ENCODE measurements at places on chromosomes 6 and 20.

DNA sequence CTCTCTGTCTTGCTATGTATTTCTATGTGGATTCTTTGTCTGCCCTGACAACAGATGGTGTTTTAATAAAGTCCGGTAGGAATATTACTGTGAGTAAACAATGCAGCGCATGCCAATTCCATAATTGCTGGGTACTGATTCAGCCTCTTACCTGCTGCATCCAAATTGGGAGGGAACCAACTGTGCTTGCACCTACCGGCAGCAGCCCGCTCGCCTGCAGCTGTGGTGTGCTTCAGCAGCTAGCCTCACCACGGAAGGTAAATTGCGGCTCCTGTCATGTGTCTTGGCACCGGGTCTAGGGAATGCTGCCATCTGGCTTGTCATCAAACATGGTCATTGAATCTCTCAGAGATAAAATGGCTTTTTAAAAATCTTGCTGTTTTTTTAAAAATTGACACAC is 704.8 kb upstream of the SLC35B3 start:
- DNase-seq, result no peak

GRCh38 chr6:100472674-100473073 is 8.0 kb upstream of the SIM1 start:
- no peak for DNase-seq

DNA sequence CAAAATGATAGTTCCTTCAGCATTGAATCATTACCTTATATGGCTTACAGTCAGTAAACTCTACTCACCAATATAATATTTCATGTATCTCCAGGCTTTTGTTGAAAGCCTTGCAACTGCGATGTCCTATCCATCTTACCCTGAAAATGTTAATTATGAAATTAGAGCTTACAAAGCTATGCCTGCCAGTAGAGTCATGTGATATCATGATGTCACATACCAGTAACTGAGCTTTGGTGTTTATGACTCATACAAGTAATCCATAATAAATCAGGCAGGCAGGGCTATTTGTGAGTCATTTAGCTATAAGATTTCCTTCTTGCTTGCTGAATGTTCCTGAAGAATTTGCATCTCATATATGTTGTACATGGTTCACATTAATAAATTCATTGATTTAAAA is 44.9 kb upstream of the FAM83B start:
- no peak for DNase-seq

DNA sequence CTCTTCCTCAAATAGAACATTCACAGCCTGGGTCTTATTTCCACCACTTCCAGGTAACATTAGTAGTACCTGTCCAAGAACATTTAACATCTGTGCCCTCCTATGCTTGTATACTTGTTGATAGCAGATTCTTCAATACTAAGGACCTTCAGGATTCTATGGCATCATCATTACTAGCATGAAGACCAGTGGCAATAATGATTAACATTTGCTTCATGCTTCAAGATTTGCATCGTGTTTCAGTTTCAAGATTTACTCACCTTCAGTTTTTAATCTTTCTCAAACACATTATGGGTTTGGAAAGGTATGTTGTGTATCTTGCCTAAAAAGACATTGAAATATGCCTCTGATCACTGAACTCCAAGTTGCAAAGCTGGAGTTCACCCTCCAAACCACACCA is 412.8 kb upstream of the NRSN1 start:
- DNase-seq, result no peak

DNA sequence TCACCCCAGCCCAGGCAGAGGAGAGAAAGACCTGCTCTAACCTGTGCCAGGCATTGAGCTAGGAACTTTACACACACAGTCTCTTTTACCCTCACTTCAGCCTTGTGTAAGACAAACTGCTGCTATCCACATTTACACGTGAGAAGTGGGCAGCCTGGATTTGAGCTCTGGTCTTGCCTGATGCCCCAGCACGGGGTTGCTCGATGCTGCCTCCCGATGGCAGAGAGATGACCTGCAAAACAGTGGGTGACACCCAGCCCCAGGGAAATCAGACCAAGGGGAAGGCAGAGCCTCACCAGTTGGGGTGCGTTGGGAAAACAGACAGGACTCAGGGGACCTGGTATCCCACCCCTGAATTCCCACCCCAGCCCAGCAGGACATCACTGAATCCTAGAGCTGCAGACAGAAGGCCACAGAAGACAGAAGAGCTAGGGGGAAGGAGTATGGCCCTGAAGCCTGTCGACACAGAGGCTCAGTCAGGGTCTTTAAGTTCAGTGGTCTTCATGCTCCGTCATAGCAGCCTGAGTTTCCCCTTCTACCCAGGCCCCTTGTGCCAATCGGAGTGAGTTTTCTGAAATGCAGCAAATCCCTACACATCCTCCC is 990 bp downstream of the BPI start:
- no peak for DNase-seq

DNA sequence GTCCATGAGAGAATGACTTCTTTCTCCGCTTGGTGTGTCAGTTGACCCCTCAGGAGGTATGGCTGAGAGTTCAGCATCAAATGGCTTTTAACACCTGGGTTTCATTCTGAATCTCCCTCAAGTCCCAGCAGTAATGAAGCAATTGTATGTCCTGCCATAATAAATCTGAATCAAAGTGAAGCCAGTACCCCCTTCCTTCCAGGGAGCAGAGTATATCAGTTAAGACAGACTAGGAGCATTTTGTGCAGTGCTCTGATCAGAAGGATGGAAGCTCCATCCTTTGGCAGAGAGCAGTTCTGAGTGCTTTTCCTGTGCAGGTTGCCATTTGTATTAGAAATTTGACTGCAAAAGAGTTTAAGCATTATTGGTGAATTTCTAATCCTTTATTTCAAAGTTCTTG is 46.9 kb upstream of the SPACA1 start:
- DNase-seq, result no peak

GRCh38 chr6:22921828-22922227 is 352.5 kb downstream of the HDGFL1 start:
- DNase-seq, result no peak

DNA sequence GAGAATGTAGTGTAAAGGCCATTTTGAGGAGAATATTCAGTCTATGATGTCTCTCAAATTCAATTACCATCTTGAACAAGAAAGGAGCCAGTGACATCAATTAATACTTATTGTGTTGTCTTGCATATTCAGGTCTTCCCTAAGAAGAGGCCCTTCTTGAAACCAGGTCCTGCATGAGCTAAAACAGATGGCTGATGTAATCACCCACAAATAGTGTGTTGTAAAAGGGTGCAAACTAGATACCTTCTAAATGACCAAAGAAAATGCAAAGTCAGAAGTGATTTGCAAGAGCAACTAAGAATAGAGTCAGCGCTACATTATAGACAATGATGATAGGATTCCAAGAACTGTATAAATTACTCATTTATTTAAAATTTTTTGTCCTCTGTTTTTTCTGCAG is 97.0 kb downstream of the BTBD3 start:
- no peak for DNase-seq

DNA sequence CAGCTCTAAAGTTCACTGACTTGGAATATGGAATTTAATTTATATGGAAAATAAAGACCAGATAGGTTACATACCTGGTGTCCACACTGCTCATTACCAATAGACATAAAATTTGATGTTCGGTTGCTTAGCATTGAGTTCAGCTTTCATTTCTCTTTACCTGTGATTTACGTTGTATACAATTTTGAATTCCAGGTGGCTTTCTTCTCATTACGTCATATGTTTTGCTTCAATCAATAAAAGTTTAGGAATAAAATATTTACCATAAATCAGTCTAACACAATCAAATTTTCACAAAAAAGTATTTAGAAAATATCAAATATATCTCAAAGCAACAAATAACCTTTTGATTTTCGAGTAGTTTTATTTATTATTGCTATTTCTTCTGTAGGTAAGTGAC is 40.8 kb downstream of the HDGFL1 start:
- DNase-seq, result no peak

DNA sequence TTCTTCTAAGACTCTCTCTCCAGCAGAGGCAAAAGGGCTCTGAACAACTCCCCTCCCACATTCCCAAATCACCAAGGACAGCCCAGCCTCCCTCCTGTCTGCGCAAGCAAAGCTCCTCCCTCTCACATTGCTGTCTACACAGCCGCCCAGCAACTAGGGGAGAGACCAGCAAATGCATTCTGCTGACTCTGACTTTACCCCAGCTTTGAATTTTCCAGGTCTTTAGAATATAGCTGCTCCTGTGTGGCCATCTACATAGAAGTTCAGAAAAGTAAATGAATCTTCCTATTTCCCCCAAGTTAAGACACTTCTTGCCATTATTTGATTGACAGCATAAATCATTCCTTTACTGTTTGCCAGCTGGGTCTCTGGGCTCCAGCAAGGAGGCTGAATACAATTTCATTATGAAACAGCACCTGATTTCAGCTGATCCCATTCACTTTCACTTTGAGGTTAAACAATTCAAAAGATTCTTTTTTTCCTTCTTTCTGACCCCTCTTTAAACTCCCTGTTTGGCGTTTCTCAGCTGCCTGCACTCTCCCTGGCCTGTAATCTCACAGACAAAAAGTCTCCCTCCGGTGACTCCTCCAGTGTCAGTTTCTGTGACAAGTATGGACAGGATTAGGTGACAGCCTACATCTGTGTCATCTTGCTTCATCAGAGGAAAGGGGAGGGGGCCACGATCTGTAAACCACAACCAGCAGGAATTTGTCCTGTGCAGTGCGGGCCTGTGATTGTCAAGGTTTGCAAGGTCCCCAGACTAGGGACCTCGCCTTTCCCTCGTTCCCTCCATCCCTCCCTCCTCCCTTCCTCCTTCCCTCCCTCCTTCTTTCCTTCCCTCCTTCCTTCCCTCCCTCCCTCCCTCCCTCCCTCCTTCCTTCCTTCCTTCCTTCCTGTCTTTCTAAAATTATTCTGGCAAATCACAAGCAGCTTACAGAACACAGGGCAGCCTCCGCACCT is 205.6 kb upstream of the RIN2 start:
- no peak for DNase-seq

- no peak for DNase-seq
Observed at GRCh38 chr20:58024241-58024721, 204.2 kb downstream of the ANKRD60 start.

- DNase-seq, result no peak
Observed at GRCh38 chr6:20732896-20733295, 198.6 kb downstream of the CDKAL1 start.

DNA sequence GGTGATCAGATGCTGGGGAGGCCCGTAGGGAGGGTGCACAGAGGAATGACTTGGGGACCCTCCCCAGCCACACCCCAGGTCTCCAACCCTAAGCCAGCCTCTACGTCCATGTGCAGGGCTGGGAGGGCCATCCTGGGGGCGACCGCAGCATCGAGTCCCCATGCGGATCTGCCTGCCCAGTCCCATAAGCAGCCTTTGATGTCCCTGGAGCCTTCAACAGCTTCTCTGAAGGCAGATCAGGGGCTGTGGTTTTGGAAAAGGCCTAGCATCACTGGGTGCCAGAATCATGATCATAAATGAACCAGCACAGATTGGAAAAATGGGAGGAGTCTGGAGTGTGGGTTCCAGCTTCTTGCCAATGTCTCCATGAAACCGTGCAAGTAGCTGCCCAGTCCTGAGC is 22.9 kb downstream of the TOX2 start:
- no peak for DNase-seq

GRCh38 chr20:4898282-4899244 is 102.7 kb downstream of the SLC23A2 start:
- DNase-seq, result no peak

DNA sequence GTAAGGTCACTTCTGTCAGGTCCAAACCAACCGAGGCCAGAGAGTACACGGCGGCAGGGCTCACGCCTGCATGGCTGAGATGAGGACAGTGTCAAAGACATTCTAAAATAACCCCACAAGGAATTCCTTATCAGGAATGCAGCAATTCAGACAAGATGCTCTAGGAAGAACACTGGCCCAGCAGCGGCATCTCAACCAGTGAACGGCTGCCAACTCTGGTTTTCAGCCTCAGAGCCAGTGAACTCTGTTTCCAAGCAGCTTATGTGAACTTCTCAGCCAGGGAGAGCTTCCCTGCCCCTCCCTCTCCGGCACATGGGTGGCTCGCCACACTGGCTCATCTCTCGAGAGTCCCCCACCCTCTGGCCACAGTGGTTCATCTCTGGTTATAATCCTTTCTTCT is 36.9 kb downstream of the KCNQ2 start:
- peak; percentile 26 for DNase-seq

DNA sequence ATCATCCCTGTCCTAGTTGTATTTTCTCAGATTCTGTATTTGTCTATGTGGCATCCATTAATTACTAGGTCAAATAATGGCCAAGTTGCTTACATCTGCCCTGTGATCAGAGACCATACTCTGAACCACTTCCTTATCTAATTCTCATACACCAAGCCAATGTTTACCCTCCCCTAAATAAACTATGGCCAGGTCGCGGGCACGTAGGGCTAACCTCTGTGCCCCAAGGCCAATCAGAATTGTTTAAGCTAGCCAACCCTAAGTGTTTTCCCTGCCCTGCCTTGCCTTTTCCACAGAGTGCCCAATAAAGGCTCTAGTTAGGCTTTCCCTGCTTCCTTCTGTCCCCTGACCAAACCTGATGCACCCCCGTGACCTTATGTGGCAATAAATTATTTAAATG is 2.8 kb upstream of the CALHM4 start:
- no peak for DNase-seq

DNA sequence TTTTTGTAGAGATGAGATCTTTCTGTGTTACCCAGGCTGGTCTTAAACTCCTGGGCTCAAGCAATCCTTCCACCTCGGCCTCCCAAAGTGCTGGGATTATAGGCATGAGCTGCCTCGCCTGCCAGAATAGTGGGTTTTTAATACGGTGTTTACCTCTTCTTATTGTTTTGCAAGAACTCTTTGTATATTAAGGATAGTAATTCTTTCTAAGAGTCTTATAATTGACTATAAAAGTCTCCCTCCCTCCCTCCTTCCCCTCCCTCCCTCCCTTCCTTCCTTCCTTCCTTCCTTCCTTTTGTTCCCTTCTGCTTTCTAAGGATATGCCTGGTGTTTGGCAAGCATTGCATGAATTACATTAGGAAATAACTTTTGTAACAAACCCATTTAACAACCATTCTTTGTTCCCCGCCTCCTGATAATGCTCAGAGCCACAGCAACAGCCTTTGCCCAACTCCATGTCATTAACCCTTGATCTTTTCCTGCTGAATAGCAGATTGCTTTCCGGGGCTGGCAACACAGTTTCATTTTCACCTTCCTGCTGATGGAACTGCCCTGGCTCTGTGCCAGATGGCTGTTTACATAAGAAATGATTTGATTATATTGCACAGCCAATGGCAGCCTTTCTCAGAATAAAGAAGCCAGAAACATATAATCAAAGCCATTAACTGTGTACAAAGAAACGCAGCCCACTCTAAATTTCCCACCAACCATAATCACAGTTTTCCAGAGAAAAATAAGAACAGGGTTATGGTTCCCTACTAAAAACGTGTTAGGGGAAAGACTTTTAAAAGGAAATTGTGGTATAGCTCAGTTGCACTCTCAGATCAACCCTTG is 143.7 kb upstream of the PTPN1 start:
- no peak for DNase-seq

GRCh38 chr6:41439524-41440418 is 104.4 kb downstream of the NCR2 start:
- no peak for DNase-seq

DNA sequence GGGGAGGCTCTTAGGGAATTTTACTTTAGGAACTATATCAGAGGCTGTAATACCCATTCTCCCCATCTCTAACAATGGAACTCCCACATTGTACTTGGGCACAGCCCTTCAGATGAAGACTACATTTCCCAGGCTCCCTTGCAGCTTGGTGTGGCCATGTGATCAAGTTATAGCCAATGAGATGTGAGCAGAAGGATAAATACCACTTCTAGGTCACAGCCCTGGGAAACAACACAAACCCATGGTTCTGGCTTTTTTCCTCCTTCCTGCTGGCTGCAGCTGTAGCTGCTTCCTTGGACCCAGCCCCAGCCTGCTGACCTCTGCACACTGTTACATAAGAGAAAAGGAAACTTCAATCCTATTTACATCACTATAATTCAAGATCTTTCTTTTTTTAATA is 445.9 kb upstream of the JARID2 start:
- DNase-seq, result peak; percentile 71
